ENCODE measurements at places on chromosomes 5 and 9.

- DNase-seq, result no peak
Measured at GRCh38 chr9:86854898-86855523, 92.3 kb downstream of the GAS1 start.

- no peak for DNase-seq
Measured at GRCh38 chr9:107281922-107282667, 984 bp upstream of the RAD23B start.

DNA sequence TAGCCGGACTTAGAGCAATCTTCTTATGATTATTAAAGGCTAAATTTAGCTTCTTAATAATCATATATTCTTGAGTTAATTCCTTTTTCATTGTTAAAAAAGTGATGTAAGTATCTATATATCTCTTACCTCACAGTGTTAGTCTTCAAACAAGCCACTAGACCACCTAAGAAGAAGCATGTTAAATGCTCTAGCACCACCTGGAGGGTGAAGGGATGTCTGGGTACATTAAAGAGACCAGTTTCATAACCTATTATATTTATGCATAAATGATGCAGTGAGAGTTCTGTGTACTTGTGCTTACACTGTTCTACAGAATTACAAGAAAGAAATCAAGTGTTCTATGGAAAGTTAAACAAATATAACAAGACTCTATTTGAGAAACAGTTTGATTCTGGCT is 55.9 kb upstream of the SLCO6A1 start:
- DNase-seq, result no peak

DNA sequence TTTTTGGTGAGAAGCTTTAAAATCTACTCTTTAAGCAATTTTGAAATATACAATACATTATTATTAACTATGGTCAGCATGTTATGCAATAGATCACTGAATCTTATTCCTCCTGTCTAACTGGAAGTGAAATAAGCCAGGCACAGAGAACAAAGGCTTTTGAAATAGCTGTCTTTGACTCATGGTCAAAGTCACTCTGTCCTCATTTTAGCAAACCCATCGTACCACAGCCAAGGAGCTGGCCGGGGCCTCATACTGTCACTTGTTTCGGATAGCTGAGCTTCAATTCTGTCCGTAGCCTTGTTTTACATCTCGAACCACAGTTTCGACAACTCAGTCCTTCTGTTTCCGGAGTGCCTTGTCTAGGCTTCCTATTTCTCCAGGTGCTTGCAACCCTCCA is 19.2 kb downstream of the ADCY2 start:
- DNase-seq, result no peak

- DNase-seq, result no peak
Measured at GRCh38 chr9:89166852-89167251, 11.8 kb downstream of the SHC3 start.
